ENCODE measurements at places on chromosomes 2 and 18.

DNA sequence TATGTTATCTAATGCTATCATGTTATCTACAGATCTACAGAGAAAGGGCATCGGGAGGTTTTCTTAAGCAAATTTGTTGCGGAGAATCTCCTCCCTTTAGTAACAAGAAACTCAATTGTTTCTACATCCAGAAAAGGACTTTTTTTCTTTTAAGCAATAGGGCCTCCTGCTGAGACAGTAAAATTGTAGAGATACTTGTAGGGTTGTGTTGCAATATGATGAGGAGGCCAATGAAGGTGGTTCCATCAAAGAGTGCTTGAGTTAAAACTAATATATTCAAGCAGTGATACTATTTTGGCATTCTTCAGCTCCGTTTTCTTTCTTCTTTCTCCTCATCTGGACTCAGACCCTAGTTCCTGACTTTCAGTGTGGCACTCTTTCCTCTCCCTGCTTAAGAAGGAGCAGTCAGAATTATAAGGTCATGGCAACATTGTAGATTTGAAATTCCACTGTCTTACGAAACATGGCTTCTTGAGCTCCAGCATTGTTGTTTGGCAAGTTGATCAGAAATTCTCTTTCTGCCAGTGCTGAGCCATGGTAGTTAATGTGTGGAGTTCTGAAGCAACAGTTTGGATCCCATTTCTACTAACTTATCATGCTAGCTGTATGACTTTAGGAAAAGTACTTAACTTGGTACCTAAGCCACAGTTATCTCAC is 202.0 kb upstream of the SLC14A2 start:
- no peak for DNase-seq

GRCh38 chr2:105820691-105821090 is 76.0 kb downstream of the NCK2 start:
- no peak for DNase-seq

DNA sequence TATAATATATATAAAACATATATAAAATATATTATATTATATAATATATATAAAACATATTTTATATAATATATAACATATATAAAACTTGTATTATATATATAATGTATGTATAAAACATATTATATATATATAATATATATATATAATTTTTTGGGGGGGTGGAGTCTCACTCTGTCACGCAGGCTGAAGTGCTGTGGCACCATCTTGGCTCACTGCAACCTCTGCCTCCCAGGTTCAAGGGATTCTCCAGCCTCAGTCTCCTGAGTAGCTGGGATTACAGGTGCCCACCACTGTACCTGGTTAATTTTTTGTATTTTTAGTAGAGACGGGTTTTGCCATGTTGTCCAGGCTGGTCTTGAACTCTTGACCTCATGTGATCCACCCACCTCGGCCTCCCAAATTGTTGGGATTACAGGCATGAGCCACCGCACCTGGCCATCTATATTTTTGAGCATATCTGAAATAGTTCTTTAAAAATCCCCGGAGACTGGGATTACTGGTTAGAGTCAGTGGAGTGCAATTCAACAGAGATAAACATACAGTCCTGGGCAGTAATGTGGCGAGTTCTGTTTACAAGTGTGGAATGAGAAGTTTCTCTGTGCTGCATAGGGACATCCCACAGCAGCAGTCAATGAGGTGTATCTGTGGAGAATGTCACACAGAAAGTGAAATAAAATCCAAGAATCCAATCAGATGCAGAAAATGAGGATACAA is 208.4 kb downstream of the MYCN start:
- DNase-seq = no peak

GRCh38 chr2:86275384-86275799 is 62.0 kb downstream of the REEP1 start:
- DNase-seq = no peak

GRCh38 chr18:35142275-35142615 is 98.6 kb upstream of the ZNF397 start:
- DNase-seq = no peak

DNA sequence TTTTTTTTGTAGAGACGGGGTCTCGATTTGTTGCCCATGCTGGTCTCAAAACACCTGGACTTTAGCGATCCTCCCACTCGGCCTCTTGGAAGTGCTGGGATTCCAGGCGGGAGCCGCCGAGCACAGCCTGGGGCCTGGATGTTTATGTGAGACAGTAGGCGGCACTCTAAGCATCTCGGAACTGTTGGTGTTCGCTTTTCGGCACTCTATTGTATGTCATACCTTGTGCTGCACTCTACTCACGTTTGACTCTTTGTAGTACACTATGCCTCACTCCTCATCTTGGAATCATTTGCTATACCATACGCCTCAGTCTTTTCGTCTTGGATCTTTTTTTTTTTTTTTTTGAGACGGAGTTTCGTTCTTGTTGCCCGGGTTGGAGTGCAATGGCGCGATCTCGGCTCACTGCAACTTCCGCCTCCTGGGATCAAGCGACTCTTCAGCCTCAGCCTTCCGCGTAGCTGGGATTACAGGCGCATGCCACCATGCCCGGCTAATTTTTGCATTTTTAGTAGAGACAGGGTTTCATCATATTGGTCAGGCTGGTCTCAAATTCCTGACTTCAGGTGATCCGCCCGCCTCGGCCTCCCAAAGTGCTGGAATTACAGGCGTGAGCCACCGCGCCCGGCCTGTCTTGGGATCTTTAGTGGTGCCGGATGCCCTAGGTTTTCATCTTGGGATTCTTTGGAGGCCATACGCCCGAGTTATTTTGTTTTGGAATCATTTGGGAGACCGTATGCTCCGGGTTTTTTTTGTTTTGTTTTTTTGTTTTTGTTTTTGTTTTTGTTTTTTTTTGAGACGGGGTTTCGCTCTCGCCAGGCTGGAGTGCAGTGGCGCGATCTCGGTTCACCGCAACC is 24.2 kb upstream of the ZDBF2 start:
- DNase-seq = no peak

DNA sequence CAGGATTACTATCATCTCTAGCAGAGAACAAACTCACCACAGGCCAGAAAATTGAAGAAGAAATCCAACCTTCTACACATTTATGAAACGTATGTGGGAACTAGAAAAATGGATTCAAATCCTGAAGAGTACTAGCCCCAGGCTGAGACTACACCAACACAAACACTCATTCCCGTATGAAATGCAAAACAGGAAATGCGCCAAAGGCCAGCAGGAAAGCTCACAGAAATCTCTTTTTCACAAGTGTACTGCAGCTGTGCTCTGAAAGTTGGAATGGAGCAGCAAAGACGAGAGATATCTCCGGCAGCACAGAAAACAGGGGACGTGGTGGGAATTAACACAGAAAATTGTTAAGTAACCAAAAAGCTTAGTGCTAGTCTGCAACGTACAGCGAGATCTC is 913.5 kb downstream of the TDRD15 start:
- no peak for DNase-seq

DNA sequence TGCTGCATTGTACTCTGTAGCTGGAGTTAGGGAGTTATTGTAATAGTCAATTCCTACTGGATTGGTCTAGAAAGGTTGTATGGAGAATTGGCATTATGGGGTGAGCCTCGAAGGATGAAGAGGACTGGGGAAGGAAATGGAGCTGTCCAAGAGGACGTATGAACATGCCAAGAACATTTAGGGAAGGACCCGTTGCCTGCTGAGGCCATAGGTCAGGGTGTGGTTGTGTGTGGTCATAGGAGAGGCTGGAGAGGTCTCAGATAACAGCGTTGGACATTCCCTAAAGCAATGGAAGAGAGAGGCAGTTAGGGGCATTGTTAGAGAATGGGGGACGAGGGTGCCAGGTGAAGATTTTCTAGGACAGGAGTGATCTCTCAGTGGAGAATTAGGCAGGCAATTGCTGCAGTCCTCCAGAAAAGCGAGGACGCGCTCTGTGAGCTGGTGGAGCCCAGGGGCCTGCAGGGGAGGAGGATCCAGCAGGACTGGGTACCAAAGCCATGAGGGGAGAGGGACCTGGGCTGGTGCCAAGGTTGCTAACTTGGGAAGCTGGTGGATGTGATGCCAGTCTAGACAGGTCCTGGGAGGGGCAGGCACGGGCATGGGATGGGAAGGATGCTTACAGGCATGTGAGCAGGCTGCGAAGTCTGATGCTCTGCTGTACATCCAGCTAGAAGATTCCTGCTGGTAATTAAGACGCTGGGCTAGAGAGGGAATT is 9.4 kb upstream of the PSD4 start:
- DNase-seq = no peak

DNA sequence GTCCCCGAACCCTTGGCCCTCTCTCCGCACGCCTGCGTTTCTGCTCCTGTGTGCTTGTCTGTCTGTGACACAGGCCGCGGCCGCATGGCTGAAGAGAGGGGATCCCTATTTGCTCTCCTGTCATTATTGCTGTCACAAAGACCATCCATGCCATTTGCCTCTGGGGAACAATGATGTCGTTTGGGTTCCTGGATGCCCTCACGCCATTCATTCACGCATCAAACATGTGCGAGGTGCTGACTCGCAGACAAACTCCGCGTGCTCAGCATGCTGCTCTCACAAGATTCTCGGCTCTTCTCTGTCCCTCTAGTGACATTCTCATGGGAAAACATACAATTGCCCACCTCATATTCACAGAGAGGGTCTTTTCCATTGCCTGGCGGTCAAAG is 67.8 kb downstream of the ASB1 start:
- no peak for DNase-seq

DNA sequence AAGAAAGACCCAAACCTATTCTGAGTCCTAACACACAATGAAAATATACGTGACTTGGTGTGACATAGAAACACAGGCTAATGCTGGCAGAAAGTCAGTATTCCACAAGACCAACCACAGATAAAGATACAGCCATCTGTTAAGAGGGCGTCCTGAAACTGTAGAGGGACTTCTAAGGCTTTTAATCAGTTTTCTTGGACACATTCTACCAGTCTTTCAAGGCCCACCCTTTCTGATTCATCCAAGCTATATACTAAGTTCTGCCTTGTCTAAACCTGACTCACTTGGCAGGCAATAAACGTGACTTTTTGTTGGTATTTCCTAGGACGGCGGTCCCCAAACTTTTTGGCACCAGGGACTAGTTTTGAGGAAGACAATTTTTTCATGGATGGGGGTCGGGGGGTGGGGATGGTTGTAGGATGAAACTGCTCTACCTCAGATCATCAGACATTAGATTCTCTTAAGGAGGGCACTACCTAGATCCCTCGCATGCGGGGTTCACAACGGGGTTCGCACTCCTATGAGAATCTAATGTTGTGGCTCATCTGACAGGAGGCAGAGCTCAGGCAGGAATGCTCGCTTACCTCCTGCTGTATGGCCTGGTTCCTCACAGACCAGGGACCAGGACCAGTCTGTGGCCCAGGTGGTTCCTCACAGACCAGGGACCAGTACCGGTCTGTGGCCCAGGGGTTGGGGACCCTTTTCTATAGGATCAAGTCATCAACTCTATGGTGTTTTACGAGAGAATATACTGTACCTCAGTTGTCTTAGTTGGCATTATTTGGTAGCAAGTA is 61.4 kb downstream of the SP3 start:
- peak; percentile 29 for DNase-seq

DNA sequence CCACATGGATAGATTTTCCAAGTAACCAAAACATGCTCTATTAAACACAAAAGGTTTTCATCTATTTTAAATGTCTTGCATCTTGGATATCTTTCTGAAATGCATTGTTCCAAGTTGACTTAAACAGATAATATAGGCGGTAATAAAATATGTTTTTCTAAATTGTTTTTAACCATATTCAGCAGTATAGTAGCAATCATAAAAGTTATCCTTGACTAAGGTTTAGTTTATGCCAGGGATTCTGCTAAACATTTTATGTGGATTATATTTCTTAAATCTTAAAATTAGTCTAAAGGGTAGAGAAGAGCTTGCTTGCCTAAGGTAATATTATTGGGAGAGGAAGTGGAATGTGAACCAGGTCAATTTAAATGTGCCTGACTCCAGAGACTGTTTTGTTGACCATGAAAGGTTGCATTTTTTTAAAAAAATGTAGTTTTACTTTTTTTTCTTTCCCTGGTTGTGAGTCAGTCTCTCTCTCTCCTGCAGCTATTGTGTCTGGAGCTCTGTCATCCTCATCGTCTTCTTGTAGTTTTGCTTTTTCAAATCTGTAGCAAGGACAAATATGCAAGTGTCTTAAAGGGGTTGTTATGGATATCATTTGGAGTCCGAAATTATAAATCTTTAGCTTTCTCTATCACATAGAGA is 309.1 kb upstream of the COL3A1 start:
- DNase-seq = no peak

DNA sequence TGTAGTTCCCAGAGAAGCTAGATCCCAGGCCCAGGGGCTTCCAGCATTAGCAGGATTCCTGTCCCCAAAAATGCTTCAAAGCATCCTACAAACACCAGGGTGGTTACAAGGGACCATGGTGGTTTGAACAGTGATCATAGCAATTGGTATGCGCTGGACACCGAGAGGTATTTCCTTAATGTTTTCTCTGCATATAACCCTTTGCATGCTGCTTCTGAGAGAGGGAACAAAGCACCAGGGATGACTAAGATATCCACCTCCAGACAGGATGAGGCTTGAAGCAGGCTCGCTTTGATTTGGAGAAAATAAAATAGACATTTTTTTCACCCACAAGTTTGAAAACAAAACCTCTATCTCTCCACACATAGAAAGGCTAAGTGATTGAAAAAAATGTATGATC is 50.5 kb upstream of the TSPYL6 start:
- DNase-seq = no peak

GRCh38 chr2:95121407-95122196 is at the start of gene MRPS5:
Gene MRPS5, minus strand, starts transcription at chr2:95121808. Its CDS starts 17 bp downstream, at chr2:95121791.
- peak; percentile 79 for DNase-seq

DNA sequence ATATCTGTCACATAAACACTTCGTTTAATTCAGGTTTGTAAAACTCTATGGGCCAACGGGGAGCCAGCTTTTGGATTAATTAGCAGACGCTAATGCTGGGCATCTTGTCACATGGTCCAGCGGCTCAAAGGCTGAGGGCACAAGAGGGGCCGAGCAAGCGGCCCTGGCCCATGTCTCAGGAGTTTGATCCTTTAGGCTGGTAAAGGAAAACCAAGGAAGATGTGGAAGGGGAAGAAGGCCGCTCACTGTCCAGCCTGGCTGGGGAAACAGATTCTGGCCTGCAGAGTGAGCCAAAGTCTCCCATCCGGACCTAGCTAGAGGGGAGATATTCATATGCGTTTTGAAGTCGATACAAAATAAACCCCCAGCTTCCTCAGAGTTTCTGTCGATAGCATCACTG is 248.6 kb upstream of the SIX2 start:
- no peak for DNase-seq

DNA sequence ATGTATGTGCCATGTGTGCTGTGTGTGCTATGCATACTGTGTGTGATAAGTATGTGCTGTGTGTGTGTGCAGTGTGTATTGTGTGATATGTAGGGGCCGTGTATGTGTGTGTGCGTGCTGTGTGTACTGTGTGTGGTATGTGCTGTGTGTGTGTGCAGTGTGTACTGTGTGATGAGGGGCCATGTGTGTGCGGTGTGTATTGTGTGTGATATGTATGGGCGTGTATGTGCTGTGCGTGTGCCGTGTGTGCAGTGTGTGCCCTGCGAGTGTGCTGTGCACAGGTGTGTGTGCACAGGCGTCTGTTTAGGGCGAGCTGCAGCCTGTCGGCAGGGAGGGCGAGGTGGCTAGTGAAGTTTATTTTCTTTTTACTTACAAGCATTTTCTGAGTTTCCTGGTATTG is 16.1 kb downstream of the SNORC start:
- no peak for DNase-seq

- DNase-seq = no peak
Observed at GRCh38 chr2:203535784-203536585, 884 bp upstream of the RAPH1 start.

- DNase-seq = no peak
Observed at GRCh38 chr2:46368401-46368800, 71.2 kb downstream of the EPAS1 start.

- peak; percentile 8 for DNase-seq
Observed at GRCh38 chr2:133235968-133236367, 332.3 kb downstream of the NCKAP5 start.

All from RKO (cell line).